ENCODE measurements at places on chromosomes 7 and 10.

GRCh38 chr10:101030496-101031127, 317 bp downstream of the PDZD7 start:
- DNase-seq: no peak
- H3K27me3 ChIP-seq: peaks cover 14% of the 10 kb centered on the region
- H3K36me3 ChIP-seq: peaks cover 8% of the 10 kb centered on the region
- H3K27ac ChIP-seq: peak overlapping the region; percentile 82

DNA sequence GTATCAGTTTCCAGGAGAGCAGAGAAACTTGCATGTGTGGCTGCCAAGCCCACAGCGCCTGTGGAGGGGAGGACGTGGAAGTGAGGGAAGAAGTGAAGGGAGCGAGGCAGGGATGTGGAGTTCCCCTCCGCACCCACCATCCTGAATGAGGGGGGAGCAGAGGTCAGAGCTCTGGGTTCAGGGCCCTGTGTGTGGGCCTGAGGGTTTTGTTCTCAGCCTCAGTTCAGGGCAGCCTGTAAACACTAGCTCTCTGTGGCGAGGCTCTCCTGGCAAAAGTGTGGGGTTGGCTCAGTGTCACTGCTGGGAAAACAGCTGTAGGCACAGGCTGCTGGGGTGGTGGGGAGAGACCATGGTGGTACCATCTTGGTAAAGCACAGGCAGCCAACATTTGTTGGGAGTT, 108.4 kb downstream of the C10orf105 start:
- peaks cover 38% of the 10 kb centered on the region for H3K27me3 ChIP-seq
- no peak overlapping the region for H3K4me3 ChIP-seq
- H3K27ac ChIP-seq: no peak overlapping the region
- no peaks in the 10 kb centered on the region for H3K4me1 ChIP-seq
- H3K36me3 ChIP-seq: peaks cover 2% of the 10 kb centered on the region

GRCh38 chr10:84837877-84838276, 509.5 kb downstream of the CCSER2 start:
- no peaks in the 10 kb centered on the region for H3K4me1 ChIP-seq
- no peak overlapping the region for H3K4me3 ChIP-seq
- H3K27me3 ChIP-seq: no peaks in the 10 kb centered on the region
- H3K27ac ChIP-seq: no peak overlapping the region
- H3K36me3 ChIP-seq: no peaks in the 10 kb centered on the region
- no peak for DNase-seq

- no peaks in the 10 kb centered on the region for H3K27me3 ChIP-seq
- peaks cover 10% of the 10 kb centered on the region for H3K36me3 ChIP-seq
- DNase-seq: no peak
Observed at GRCh38 chr10:112536663-112537062, 89.6 kb downstream of the VTI1A start.

DNA sequence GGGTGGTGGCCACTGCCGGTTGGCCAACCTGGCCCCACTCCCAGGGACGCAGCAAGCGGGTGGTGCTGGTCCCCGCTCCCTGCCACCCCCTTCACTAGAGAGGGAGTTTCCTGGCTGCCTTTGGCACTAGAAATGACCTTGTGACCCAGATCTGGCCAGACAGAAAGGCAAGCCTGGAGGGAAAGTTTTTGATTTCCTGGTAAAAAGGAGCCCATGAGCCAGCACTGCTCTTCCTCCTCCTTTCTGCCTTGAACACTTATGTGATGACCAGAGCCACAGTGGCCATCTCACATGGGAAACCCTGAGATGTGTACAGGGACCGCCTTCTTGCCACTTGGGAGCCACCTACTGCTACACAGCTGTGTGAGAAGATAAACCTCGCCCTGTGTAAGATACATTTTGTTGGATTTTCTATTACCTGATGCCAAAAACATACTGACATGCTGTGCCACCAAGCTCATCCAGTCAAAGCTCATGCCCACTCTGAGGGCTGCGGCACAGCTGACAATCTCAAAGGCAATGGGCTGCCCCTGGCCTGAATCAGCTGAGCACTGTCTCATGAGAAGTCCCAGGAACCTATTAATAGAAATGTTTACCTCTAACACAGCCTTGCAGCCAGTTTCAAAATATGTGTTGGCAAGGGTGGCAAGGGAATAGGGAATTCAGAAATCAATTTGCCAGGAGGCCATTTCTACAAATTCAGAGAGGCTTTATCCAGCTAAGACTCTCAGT, 94.0 kb downstream of the CYTH3 start:
- DNase-seq: no peak
- peaks cover 5% of the 10 kb centered on the region for H3K36me3 ChIP-seq
- no peaks in the 10 kb centered on the region for H3K27me3 ChIP-seq
- no peak overlapping the region for H3K4me3 ChIP-seq
- H3K4me1 ChIP-seq: no peaks in the 10 kb centered on the region

DNA sequence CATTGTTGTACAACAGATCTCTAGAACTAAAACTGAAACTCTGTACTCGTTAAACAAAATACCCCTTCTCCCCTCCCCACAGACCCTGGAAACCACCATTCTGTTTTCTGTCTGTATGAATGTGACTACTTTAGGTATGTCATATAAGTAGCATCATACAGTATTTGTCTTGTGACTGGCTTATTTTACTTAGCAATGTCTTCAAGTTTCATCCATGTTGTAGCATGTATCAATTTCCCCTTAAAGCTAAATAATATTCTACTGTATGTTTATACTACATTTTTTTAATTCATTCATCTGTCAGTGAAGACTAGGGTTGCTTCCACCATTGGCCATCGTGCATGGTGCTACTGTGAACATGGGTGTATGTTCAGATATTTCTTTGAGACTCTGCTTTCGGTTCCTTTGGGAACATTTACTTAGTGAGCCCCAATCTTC, 71.2 kb upstream of the RPA3 start:
- H3K36me3 ChIP-seq: no peaks in the 10 kb centered on the region
- no peak overlapping the region for H3K4me3 ChIP-seq
- no peaks in the 10 kb centered on the region for H3K4me1 ChIP-seq
- DNase-seq: no peak

DNA sequence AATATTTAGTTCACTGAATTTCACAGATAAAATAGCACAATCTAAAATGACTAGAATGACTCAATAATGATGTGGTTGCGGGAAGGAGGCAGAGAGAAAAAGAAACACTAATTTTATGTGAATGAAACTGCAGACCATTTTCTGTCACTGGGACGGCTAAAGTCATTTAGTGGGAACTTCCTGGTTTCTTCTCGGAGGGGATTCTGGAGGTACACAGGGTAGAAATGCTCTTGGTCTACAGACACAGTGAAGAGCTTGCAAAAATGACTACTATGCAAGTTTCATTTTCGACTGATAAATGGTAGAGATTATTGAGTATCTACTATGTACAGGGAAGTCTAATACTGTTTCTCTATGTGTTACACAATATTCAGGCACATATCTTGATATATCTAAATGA, 63.5 kb upstream of the LRRN3 start:
- no peak overlapping the region for H3K27ac ChIP-seq
- peaks cover 29% of the 10 kb centered on the region for H3K4me1 ChIP-seq
- H3K4me3 ChIP-seq: peak overlapping the region; percentile 39
- H3K27me3 ChIP-seq: no peaks in the 10 kb centered on the region

DNA sequence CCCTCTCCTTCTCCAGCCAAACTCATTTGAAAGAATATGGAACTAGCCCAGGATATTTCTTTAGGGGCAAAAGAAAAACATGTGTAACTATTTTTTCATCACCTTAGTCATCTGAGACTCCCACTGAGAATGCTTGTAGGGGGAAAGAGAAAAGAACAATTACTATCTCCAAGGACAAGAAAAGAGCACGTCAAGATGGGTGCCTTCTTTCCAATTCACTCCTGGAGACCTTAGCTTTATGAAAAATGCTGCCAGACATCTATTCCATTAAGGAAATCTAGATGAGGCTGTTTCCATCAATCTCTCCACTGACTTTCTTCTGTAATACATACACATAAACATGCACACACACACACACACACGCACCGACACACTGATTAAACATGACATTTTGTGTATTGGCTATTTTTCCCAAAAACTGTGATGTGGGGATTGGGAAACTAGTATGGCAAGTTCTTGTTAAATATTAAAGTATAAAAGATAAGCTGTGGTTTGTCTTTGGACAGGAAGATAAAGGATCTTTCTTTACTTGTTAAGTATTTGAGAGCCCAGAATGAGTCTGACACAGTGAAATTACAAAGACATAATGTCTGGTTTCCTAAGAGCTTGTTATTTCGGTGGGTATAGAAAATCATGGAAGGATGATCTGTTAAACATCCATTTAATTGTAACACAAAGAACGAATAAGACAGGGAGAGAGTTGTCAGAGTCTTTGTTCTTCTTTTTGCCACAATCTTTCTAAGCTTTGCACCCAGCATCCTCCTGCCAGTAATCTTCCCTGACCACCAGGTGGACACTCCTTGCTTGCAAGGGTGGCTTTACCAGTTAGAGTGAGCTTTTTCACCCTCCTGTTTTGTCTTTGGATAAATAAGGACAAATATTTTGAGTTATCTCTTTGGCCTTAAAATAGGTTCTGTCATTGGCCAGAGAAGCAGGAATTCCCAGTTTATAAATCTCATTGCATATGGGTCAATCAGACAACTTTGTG, 177.3 kb upstream of the TMEM72 start:
- no peak overlapping the region for H3K4me3 ChIP-seq
- H3K4me1 ChIP-seq: no peaks in the 10 kb centered on the region
- no peaks in the 10 kb centered on the region for H3K36me3 ChIP-seq
- DNase-seq: no peak

DNA sequence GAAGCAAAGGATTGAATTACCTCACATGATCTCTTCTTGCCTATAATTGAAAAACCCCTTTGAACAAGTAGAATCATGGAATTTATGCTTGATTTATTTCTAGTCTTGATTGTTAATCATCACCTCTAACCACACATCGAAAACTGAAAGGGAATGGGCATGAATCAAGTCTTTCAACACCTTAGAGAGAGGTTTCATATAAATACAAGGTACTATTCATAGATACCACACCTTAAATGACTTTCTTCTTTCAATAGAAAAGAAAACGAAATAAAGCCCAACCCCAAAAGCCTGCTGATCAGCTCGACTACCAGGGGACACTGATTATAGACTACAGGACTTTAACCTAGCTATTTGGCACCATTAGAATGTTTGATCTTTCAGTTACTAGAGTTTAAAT, 128.6 kb upstream of the PTPRZ1 start:
- H3K36me3 ChIP-seq: no peaks in the 10 kb centered on the region
- no peaks in the 10 kb centered on the region for H3K4me1 ChIP-seq
- no peak for DNase-seq

DNA sequence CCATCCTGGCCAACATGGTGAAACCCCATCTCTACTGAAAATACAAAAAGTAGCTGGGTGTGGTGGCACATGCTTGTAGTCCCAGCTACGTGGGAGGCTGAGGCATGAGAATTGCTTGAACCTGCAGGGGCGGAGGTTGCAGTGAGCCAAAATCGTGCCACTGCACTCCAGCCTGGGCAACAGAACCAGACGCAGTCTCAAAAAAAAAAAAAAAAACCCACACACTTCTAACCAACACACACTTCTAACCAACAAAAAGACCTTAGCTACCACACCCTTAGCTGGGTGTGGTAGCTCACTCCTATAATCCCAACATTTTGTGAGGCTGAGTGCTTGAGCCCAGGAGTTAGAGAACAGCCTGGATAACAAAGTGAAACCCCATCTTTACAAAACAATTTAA, 33.9 kb upstream of the SPOCK2 start:
- H3K27me3 ChIP-seq: no peaks in the 10 kb centered on the region
- no peak overlapping the region for H3K27ac ChIP-seq
- H3K4me1 ChIP-seq: peaks cover 6% of the 10 kb centered on the region
- no peak for DNase-seq
- H3K4me3 ChIP-seq: no peak overlapping the region
- peaks cover 12% of the 10 kb centered on the region for H3K36me3 ChIP-seq

- H3K36me3 ChIP-seq: peaks cover 21% of the 10 kb centered on the region
- no peak for DNase-seq
- peak overlapping the region; percentile 68 for H3K27ac ChIP-seq
Observed at GRCh38 chr7:44881610-44882009, 3.7 kb downstream of the PURB start.

- no peaks in the 10 kb centered on the region for H3K36me3 ChIP-seq
- no peak overlapping the region for H3K27ac ChIP-seq
- no peak overlapping the region for H3K4me3 ChIP-seq
- H3K27me3 ChIP-seq: no peaks in the 10 kb centered on the region
- no peak for DNase-seq
Observed at GRCh38 chr7:85021101-85021704, 165.7 kb downstream of the SEMA3D start.

DNA sequence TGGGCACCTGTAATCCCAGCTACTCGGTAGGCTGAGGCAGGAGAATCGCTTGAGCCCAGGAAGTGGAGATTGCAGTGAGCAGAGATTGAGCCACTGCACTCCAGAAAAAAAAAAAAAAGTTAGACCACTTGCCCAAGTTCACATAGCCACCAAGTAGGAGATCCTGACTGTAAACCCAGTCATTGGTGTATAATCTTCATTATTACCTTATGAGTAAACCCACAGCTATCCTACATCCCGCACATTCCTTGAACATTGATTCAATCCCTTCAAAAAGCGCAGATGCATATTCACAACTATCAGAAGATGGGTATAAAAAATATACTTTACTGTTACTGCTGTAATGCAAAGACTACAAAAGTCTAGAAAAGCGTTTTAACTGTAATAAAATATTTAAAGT, 512.9 kb downstream of the SUGCT start:
- H3K27me3 ChIP-seq: no peaks in the 10 kb centered on the region
- H3K4me3 ChIP-seq: no peak overlapping the region
- H3K4me1 ChIP-seq: no peaks in the 10 kb centered on the region
- DNase-seq: no peak

DNA sequence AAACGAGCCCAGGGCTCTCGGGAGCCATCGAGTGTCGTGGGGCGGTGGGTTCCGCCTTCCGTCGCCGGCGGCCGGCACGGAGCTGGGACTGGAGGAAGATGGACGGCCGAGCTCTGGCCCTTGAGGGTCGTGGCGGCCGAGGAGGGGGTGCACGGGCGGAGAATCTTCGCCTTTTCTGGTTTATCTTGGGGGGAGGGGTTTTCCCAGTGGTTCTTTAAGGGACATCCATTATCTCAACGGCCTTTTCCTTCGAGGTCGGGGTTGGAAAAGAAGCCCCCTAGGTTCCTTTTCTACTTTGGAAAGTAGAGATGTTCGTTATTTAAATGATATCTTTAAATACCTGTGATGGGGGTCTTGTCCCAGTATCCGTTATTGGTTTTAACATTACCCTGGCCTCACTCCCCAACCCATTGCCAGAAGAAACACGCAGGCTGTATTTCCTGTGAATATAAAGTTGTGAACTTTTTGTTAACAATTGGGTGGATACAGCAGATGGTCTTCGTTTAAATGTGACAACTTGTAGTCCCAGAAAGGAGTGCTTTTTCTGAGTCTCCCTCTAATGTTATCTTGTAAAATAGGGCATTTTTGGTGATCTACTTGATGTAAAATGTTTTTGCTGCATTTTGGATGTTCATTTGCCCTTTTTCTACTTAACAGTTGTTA, 765 bp downstream of the CCAR1 start:
- peak overlapping the region; percentile 97 for H3K27ac ChIP-seq
- H3K36me3 ChIP-seq: peaks cover 42% of the 10 kb centered on the region
- H3K4me1 ChIP-seq: peaks cover 20% of the 10 kb centered on the region
- peak overlapping the region; percentile 91 for H3K4me3 ChIP-seq

DNA sequence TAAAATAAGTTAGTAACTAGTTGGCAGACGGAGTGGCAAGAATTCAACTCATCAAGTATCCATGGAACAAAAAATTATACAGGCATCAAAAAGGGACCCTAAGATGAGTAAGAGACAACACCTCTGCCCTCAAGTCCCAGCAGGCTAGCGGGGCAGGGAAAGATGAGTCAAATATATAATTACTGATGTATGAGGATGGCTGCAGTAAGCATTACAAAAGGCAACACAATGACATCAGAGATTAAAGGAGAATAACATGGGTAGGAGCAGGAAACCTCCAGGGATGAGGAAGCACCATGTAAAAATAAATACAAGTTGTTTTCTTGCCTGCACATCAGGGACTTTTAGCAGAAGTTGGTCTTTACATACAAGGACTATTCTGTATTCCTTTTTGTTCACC, 49.4 kb downstream of the SCRN1 start:
- no peaks in the 10 kb centered on the region for H3K4me1 ChIP-seq
- DNase-seq: no peak
- H3K27ac ChIP-seq: no peak overlapping the region
- H3K36me3 ChIP-seq: peaks cover 5% of the 10 kb centered on the region
